Breast epithelium (tissue), 4 donors: ENCODE measurements at places on chromosomes 3 and 15. TPM values are rescaled to one million over a fixed set of nuclear protein-coding genes. Genes with fewer than 3 reads are reported as not detected.

- no peak for DNase-seq
Measured at GRCh38 chr3:99586701-99587100, 51.7 kb upstream of the COL8A1 start.

GRCh38 chr15:100863796-100864267, 15.8 kb upstream of the ALDH1A3 start:
- no peak for DNase-seq

GRCh38 chr3:106587551-106587950, 718.7 kb upstream of the CBLB start:
- DNase-seq = no peak

FAM43A gene
- total RNA-seq = 10.1 TPM

GRCh38 chr3:53240989-53241972, 14.5 kb downstream of the TKT start:
- DNase-seq = no peak
